ENCODE measurements at places on chromosomes 11 and 22. TPM values are rescaled to one million over a fixed set of nuclear protein-coding genes. Genes with fewer than 3 reads are reported as not detected.

DNA sequence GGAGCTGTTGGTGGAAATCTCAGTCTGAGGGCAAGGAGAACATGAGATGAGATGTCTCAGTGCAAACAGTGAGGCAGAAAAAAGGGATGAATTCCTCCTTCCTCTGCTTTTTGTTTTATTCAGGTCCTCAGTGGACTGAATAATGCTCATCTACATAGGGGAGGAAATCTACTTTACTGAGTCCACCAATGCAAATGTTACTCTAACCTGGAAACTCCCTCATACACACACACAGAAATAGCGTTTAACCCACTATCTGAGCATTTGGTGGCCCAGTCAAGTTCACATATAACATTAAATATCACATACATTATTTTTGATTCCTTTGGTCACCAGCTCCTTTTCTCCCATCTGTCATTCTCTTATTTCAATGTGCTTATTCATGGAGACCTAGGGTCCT, 418.8 kb downstream of the TMEM135 start:
- DNase-seq = no peak

DNA sequence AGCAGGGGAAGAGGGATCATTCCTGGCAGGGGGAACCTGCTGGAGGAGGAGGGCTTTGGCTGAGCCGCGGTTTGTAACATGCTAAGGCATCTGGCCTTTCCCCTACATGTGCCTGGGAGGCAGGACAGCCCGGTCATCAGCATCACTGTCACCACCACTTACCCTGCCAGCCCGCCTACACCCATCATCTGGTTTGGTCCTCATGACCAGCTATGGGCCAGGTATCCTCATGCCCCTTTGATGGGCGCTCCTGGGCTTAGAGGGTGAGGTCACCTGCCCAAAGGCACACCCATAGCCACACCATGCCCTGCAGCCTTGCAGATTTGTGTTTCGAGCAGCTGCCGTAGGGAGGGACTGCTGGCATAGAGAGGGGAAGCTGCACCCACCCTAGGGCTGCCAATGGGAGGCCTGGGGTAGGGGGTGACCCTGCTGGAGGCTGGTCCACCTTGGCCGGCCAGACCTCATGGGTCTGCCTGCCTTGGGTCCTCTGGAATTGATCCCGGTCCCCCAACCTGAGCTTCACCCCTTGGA, 2.6 kb downstream of the MRGPRF start:
- no peak for DNase-seq

DNA sequence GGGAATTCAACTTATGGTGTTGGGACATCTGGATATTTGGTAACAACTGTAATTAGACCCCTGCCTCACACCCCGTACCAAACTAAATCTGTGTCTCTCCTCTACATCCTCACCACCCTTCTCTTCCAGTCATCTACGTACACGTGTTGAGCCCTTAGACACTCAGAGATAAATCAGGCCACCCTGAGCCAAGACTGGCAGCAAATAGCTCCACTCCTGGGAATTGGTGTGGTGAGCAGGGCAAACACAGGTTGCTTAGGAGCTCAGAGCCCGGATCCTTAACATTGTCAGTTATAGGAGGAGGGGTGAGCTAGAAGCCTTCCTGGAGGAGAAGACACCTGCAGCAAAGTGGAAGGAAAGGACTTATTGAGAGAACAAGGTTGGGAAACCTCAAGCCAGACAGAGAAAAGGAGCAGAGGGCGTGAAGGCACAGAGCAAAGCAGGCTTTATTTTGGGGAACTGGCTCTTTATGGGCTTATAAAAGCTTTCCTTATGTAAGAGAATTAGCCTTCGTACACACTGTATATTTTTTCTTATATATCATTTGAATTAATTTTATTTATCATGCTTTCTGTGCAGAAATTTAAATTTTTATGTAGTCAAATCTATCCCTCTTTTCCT, 36.9 kb upstream of the KLHL35 start:
- DNase-seq = no peak

DNA sequence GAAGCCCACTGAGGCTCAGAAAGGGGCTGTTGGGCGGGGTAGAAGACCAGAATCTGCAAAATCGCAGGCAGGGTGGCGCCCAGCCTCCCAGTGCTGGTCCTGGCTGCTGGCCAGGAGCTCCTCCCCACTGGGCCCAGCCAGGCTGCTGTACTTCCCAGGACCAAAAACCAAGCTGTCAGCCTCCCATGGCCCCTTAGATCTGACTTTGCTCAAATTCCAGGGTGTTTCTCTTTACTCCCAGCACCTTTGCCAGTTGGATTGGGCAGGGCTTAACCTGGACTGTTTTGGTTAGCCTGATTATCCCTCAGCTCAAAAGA, 44.2 kb upstream of the WEE1 start:
- DNase-seq = no peak

- no peak for DNase-seq
These were observed 65.4 kb downstream of the PRR5L start for GRCh38 chr11:36361472-36361871.

- no peak for DNase-seq
These were observed 87.0 kb upstream of the BLID start for GRCh38 chr11:122202951-122203456.

Gene HPX
- 1.5 TPM for total RNA-seq

Gene LYVE1
- not detected for total RNA-seq

GRCh38 chr11:75467881-75468280, 34.9 kb upstream of the KLHL35 start:
- no peak for DNase-seq

GRCh38 chr22:24977370-24978221, 25.1 kb downstream of the KIAA1671 start:
- no peak for DNase-seq

Gene C11orf65
- total RNA-seq = 0.37 TPM

DNA sequence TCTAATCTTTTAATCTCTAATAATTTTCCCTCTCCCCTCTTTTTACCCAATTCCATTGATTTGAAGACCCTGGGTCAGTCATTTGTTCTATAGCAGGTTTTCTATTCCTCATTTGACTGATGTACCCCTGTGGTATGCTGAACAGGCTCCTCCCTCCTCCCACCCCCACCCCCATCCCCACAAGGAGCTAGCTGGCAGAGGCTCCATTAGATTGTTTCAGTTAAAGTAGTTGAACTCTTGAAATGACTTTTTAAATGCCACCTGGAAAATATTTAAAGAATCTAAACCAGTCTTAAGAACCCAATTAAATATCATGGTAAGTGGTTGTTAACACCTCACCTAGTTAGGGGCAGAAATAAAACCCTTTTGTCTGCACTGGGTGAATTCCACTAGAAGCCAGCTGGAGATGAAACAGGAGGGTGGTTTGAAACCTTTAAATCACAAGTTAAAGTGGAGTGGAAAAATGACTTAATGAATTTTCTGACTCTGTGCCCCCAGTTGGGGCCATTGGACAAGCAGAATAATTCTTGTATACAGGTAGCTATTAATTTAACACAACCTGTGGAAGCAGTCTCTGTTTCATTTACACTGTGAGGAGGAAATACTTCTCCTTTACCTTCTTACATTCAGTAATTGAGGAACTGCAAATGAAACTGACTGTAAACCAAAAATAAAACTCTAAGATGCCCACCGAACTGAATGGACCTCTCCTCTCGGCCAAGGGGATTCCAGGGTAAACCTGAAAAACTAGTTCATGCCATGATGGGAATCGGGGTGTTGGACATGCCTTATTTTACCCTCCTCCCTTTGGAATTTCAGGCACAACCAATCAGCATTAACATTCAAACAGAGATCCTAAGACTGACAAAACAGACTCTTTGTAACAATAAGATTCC, 30.7 kb downstream of the PRR5L start:
- DNase-seq = no peak

DNA sequence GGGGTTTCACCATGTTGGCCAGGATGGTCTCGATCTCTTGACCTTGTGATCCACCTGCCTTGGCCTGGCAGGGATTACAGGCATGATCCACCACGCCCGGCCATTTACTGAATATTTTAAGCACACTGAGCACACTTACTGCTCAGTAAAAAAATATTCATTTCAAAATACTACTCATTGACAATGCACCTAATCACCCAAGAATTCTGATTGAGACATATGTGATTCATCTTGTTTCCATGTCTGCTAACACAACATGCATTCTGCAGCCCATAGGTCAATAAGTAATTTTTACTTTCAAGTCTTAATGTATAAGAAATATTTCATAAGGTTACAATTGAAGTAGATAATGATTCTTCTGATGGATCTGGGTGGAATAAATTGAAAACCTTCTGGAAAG, 4.2 kb upstream of the OR52J3 start:
- no peak for DNase-seq

- DNase-seq = no peak
These were observed 105.9 kb upstream of the BDNF start for GRCh38 chr11:27806122-27806521.

Gene FZD4
- not detected for total RNA-seq

DNA sequence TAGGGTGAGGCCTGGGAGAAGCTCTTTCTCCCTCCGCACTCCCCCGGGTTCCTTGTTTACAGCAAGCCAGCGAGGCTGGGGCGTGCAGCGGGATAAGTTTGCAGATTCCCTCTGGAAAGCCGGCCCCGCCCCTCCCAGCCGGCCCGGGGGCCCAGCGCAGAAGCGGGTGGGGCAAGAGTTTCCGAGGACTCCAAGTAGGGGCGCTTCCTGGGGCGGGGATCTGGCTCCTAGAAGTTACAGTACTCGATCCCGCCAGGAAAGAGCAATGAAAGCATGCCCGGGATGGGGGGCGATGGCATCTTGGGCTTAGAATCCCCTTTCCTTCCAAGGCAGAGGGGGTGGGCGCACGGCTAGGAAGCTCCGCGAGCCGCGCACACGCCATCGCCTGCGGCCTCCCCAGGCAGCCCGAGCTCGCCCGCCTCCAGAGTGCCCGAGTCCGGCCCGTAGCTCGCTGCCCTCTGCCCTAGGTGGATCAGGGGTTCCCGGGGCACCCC, 385 bp downstream of the TST start:
- peak; percentile 6 for DNase-seq

- no peak for DNase-seq
These were observed 185.2 kb downstream of the GRIK4 start for GRCh38 chr11:120696597-120697218.

- no peak for DNase-seq
These were observed 22.3 kb upstream of the SLC36A4 start for GRCh38 chr11:93220078-93220477.

DNA sequence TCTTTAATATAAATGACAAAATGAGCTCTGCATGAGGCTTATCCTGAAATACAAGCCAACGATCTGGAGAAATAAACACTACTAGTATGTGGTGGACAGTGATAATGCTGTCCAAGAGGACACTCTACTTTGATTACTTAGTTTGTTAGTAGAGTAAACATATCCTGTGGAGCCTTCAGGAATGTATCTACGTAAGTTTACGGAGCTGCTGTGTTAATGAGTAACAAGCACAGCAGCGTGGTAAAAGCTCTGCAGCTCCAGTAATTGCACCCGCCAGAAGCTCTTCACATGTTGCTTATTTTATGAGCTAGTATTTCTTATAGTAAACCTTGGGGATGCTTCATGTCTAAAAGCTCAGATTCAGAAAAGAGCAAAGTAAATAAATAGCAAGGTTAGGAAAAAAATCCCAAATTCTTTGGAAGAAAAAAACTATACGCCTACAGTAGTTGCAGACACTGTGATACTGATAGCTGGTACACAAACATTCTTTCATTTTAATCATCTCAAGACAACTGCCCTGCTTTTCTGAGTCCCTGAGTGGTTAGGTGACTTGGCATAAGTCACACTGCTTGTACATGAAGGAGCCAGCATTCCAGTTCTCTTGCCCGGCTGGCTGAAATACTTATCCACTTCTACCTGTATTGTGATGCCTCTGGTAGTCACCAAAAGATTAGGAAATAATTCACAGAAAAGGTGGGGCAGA, 32.7 kb upstream of the CCDC34 start:
- no peak for DNase-seq

Gene MORC2
- 39.0 TPM for total RNA-seq

Gene SYT9
- total RNA-seq = not detected

DNA sequence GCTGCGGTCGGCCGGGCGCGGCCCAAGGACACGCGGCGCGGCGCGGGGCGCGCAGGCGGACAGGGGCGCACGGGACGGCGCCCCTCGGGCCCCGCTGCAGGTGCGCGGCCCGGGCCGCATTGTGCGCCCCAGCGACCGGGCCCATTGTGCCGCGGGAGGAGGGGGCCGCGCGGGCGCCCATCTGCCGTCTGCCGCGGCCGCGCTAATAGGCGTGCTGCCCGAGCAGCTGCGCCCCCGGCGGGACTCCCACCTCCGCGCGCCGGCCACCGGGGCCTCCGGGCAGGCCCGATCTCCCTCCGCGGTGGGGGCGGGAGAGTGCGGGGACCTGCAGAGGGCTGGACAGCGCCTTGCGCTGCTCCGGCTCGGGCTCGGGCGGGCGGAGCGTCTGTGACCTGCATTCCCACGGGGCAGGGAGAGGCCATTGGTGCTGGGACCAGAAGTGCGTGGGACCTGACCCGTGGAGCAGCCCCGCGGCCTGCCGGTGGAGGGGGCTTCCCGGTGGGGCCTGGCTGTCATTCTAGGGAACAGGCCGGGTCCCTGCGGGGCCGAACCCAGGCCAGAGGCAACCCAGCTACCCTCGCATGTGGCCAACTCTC, 933 bp downstream of the BRSK2 start:
- no peak for DNase-seq

Measured in CD4-positive, CD25-positive, alpha-beta regulatory T cell (primary cell).